Hematopoietic multipotent progenitor cell treated with erythropoietin and hydrocortisone succinate and interleukin-3 and kit ligand, for 4 days (in vitro differentiated cells): ENCODE measurements at places on chromosomes 2 and 18.

GRCh38 chr2:97738179-97739019 lies 25.0 kb downstream of the ZAP70 start:
- no peak for DNase-seq

DNA sequence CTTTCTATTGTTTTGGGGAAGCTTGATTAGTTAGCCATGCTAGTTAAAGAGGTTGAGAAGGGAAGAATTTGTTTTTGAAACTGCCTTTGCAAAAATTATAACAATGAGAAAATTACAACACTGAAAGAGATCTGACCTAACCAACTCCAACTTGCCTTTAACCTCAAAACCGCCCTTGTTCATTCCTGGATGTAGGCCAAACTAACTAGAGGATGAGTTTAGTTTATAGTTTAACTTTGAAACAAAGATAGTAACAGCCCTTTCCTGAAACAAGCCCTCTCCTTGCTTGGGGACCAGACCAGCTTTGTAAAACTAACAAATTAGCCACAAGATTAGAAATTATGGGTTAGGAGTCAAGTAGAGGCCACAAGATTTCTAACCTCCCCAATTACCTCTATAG lies 713.9 kb downstream of the CPS1 start:
- DNase-seq: no peak

DNA sequence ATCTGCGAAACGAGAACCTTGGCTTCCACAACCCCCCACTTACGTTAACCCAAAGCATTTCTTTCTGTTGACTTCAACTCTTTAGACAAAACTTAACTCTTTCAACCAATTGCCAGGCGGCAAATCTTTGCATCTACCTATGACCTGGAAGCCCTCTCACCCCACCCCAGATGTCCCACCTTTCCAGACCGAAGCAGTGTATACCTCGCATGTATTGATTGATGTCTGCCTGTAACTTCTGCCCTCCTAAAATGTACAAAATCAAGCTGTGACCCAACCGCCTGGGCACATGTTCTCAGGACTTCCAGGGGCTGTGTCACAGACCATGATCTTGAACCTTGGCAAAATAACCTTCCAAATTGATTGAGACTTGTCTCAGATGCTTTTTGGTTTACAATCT lies 12.3 kb downstream of the AQP12B start:
- no peak for DNase-seq

DNA sequence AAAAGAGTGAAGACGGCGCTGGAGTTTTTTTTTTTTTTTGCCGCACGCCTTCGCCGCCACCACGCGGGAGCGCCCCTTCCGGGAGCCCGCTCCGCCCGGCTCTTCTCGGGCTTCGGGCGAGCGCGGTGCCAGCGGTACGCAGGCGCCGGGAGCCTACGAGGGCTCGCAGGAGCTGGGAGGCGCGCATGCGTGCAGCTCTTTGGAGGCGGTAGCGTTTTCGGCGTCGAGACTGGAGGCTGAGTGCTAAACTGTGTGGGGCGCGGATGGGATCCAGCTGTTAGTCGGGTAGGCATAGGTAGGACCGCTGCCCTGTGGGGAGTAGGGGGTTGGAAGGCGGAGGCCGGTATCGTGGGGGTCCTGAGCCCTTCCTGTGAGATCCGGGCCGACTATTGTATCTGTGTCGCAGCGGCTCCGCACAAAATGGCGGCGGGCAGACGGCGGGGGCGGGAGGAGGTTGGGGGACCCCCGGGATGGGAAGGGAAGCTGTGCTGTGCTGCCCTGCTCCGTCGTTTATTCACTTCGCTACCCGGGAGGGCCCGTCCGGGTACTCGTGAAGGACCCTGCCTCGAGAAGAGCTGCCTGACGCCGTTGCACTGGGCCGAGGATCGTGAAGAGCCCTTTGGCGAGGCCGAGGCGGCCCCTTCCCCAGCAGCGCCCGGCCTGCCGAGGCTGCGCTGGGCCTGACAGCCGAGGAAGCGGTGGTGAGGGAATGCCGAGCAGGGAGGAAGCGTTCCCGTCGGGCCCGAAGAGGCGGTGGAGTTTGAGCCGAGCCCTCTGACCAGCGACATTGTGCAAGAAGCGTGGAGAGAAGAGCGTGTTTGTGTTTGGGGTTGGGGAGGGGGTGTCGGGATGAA lies at the start of gene ZNF638:
Gene ZNF638, plus strand, starts transcription at position 202 of the 854 bp plus-strand sequence. CDS start 17,173 bp downstream, outside the sequence.
- peak; percentile 97 for DNase-seq

DNA sequence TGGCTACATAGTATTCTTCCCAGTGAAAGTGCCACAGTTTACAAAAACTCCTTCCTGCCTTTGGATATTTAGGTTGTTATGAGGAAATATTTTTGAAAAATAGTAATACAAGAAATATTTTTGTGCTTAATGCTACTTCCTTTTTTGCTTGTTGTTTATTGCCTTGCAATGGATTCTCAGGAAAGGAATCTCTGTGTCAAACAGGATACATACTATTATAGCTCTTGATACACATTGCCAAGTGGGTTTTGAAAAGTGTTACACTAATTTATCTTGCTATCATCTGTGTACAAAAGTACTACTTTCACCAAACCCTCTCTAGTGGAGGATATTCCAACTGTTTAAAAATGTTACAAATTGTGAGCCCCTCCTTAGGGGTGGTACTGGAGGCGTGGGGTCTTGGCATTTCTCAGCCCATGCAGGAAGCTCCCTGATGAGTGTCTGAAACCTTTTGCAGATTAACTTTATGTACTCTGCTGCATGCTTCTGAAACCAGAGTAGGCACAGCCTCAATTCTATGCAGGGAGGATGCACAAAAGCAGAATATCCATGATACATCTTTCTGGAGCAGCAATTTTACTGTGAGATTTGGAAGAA lies 54.5 kb downstream of the EVA1A start:
- no peak for DNase-seq

DNA sequence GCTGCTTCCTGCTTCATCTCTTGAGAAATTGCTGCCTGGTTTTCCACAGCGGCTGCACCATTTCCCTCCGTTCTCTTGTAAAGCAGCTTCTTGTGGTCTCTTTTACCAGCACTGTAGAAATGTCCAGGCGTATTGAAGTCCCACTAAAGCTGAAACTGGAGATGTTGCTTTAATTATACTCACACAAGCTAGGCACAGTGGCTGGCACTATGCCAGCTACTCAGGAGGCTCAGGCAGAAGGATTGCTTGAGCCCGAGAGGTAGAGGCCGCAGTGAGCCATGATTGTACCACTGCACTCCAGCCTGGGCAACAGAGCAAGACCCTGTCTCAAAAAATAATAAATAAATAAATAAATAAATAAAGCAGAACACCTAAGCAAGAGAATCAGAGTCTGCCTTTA lies 19.2 kb upstream of the ATP9B start:
- no peak for DNase-seq

DNA sequence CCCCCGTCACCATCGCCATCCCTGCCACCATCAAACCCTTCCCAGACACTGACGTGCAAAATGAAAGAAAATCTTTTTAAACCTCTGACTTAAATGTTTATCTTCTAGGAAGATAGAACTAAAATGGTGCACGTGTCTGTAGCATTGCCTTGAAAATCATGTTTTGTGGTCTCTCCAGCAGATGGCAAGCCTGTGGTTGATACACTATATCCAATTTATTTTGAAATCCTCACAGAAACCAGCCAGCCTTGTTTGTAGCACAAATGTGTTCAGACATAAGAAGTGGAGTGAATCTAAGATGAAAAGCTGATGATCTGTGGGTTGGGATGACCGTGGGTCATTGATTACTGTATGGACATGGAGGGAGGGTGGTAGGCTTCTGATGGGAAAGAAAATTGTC lies 436.2 kb upstream of the SMIM21 start:
- DNase-seq: no peak

- DNase-seq: peak; percentile 1
These were observed 151.8 kb downstream of the ANKRD30BL start for GRCh38 chr2:132009874-132010521.

- DNase-seq: no peak
These were observed 157.9 kb upstream of the FOSL2 start for GRCh38 chr2:28234807-28235206.

GRCh38 chr2:42567806-42568400 lies 529 bp upstream of the MTA3 start:
- DNase-seq: peak; percentile 5

- DNase-seq: no peak
These were observed 56.3 kb upstream of the GULP1 start for GRCh38 chr2:188235364-188235763.

- DNase-seq: no peak
These were observed 115.4 kb downstream of the KYNU start for GRCh38 chr2:142992840-142993239.

- DNase-seq: no peak
These were observed 978.5 kb upstream of the LRRTM1 start for GRCh38 chr2:81283081-81283480.

GRCh38 chr2:118123561-118124232 lies 35.4 kb downstream of the INSIG2 start:
- DNase-seq: no peak

DNA sequence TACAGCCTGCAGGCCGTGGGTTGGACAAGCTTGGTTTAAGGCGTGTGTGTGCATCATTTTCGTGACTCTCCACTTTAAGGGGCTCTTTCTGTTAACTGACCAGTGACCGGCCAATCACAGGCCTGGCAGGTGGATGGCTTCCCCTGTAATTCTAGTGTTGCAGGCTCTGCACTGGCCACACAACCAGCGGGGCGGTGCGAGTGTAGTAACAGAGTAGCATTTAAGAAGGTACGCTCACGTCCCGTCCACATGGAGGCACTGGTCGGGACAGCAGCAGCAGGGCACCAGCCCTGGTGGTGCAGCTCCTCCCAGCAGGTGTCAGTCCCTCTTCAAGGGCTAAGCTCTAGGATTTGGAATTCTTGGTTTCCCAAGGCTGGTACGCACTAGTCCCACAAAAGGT lies 8.0 kb upstream of the ANO7 start:
- DNase-seq: no peak

DNA sequence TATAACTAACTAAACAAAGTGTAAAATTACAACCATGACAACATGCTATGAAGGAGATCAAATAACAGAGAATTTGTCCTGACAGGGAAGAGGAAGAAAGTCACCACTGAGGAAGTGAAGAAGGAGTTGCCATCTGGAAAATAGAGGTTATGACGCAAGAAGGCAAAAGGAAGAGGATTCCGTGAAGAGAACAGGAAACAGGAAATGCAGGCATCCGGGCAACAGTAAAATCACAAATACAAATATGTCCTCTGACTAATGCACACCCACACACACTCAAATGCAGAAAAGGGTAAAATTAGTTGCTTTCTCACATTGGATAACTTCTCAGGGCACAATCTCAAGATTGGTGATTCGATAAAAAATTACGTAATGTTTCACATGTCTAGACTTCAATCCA lies 278.4 kb downstream of the TMX3 start:
- DNase-seq: peak; percentile 2

- DNase-seq: no peak
These were observed 131.4 kb upstream of the SIX2 start for GRCh38 chr2:45140675-45141074.

DNA sequence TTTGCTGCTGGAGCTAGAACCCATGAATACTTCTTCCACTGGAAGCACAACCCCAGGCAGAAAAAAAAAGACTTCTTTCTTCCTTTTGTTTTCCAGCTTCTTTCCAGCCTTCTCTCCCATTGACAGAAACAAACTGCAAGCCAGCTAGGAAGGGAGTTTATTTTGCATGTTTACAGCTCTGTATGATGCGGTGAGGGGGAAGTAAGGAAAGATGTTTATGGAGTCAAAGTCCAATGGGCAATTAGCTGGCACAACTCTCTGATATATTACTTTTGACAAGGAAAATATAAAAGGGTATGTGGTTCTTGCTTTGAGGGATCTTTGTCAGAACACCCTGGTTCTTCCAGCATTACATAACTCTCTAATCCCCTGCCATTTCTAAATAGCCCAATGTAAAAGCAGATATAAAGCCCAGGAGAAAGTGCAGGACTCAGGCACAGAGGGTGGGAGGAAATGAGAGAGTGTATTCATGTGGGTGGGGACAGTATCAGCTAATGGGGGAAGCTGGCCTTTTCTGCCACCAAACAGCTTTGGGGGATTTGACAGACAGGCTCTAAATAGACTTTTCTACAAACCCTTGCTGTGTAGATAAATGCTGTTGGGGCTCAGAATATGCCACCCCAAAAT lies 9.3 kb upstream of the NMS start:
- DNase-seq: no peak

GRCh38 chr2:23761638-23762037 lies 165.3 kb downstream of the ATAD2B start:
- DNase-seq: peak; percentile 71

GRCh38 chr2:20222014-20222768 lies 2.7 kb downstream of the SDC1 start:
- no peak for DNase-seq

- peak; percentile 80 for DNase-seq
These were observed 14.1 kb downstream of the LAMA3 start for GRCh38 chr18:23703057-23703986.

DNA sequence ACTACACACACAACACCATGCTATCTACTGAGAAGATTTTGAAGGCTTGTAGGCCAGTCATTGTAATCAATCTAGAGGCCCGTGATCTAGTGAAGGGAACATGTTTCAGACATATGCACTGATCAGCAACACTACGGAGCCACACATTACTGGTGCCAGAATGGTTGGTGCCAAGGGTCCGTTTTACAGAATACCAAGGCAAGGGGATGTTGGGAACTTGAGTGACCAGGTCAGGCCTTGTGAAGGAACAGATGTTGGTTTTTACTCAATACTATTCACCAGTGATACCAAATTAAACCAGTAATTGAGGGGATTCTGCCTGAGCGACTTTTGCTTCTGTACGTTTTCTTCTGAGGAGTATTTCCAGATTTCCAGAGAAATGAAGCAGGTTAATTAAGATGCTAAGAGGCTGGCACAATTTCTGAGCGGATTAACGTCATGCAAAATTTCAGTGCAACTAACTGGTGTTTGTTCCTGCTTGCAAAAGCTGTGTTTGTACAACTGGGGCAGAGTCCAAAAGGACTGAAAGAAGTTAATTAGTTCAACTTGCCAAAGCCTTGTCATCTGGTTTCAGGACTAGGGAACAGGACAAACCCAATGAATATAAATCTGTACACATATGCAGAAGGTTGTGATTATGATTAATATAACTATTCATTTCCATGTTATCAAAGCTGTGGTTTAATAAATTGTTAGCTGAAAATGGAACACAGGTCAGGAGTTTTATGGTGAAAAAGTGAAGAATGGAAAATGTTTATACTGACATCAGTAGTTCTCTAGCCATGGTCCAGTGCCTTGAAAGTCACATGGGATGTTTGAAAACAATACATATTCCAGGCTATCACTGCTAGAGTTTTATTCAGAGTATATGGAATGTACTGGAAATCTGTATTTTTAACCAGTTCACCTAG lies 432.1 kb upstream of the DCC start:
- no peak for DNase-seq
